Urinary bladder (tissue), 4 donors: ENCODE measurements at places on chromosomes 12 and 14. TPM values are rescaled to one million over a fixed set of nuclear protein-coding genes. Genes with fewer than 3 reads are reported as not detected.

DNA sequence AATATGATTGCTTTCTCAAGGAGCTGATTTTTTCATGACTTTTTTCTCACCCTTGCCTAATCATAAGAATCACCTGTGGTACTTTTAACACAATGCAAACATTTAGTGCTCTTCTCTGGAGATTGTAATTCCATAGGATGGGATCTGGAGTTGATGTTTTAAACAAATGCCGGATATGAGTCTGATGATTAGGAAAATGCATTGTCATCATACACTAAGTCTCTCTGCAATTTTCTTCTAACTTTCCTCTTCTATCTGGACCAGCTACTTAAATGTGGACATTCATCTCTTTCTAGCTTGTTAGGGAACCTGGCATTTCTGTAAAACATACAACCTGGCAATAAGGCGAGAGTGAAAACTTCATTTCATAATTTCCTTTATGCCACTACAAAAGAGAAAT is 23.5 kb downstream of the PMCH start:
- DNase-seq: no peak

SIX6 gene
- total RNA-seq: not detected

- peak; percentile 74 for DNase-seq
These were observed 201.9 kb downstream of the DAD1 start for GRCh38 chr14:22386924-22387775.

DNA sequence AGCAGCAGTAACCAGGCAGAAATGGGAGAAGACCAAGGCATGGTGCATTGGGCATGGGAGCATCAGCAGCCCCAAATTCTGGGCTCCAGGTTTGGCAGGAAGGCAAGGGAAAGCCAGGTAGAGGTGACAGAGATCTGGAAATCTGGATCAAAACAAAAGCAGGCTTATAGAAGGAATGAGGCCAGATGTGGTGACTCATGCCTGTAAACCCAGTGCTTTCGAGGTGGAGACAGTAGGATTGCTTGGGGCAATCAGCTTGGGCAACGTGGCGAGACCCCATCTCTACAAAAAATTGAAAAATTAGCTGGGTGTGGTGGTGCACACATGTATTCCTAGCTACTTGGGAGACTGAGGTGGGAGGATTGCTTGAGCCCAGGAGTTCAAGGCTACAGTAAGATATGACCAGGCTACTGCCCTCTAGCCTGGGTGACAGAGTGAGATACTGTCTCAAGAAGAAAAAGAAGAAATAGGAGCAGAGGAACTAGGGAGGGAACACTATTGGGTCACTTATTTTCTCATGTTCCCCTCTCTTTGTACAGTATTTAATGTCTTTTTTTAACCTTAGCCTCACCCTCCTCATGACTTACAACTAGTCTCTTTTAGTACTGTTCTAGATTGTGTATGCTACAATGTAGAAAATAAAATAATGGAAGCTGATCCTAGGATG is 25.1 kb downstream of the SLC4A8 start:
- no peak for DNase-seq

DNA sequence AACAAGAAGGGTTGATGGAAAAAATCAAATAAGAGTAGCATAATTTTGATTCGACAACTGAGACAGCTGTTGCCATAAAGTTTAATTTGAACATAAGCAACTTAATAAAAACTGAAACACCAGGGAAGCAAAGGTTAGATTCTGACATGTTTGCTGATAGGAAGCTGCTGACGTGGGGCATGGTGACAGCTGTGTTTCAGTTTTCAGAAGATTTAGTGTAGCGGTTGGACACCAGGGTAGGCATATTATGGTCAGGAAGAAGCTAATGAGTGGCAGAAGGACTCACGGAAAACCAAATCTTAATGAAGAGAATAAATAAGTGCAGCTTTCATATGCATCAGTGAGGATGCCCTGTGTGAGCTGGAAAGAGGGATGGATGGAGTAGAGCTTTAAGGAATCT is 336.7 kb upstream of the RPL10L start:
- no peak for DNase-seq

DNA sequence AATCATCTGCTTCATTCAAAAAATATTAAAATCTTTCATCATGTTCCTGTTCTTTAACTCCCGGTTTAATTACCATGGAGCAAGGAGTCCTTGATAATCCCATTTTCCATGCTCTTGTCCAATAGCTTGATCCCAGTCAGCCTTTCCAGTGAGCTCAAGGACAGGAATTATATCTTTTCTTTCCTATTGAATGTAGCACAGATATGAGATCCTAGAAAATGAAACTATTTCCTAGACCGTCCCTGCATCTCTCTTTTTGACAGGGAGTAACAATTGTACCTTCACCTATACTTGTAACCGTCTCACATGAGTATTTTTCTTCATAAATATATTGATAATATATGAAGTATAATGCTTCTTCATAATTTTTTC is 35.6 kb downstream of the PIK3C2G start:
- DNase-seq: no peak

DNA sequence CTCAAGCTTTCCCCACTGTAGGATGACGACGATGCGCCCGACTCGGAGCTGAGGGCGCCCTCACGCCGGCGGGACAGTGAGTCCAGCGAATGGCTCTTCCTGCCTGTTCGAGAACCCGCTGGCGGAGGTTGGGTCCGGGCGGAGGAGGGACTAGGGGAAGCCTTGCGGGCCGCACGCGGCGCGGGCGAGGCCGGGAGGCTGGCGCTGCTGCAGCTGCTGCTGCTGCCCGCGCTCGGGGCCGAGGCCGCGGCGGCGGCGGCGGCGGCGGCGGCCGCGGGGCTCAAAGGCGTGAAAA is 1.9 kb downstream of the CCDC177 start:
- DNase-seq: no peak
